ENCODE measurements at places on chromosomes 3 and 15.
A peak's percentile ranks its signal among the peaks of the same experiment; 100 is the strongest.

- no peak for DNase-seq
These were observed 18.8 kb downstream of the CXCR6 start for GRCh38 chr3:45962033-45962432.

DNA sequence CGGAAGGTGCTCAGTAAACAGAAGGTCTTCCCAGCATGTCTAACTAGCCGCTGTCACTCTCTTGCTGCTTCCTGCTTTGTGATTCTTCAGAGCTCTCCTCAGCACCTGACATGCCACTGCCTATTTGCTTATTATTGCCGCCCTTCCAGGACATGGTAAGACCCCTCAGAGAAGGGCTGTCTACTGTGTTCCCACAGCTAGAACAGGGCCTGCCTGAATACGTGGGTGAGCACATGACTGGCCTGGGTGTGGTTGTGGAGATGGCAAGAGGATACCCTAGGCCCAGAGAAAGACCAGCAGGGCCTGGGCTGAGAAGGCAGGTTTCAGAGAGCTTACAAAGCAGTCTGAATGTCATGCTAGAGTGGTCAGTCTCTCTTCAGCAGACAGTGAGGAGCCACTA, 2.4 kb upstream of the EPHB1 start:
- no peak for DNase-seq

DNA sequence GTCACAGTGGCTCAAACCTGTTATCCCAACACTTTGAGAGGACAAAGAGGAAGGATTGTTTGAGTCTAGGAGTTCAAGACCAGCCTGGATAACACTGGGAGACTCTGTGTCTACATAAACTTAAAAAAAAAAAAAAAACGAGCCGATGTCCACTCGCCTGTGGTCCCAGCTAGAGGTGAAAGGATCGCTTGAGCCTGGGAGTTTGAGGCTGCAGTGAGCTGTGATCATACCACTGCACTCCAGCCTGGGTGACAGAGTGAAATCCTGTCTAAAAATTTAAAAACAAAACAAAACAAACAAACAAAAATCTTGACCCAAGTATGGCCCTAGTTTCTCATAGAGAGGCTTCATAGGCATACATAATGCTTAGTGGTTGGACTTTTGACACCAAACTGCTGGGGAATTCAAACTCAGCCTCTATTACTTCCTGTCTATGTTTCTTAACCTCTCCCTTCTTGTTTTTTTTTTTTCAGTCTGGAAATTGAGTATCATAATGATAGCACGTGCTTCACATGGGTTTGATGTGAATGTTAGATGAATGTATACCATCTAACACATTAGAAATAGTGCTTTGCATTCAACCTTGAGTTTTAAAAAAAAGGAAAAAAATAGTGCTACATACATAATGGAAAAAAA, 46.4 kb upstream of the CAPN7 start:
- DNase-seq = no peak

- no peak for DNase-seq
These were observed 21.3 kb downstream of the ADGRG7 start for GRCh38 chr3:100630664-100631063.

GRCh38 chr3:193842029-193842798, 249.2 kb downstream of the OPA1 start:
- peak; percentile 60 for DNase-seq

DNA sequence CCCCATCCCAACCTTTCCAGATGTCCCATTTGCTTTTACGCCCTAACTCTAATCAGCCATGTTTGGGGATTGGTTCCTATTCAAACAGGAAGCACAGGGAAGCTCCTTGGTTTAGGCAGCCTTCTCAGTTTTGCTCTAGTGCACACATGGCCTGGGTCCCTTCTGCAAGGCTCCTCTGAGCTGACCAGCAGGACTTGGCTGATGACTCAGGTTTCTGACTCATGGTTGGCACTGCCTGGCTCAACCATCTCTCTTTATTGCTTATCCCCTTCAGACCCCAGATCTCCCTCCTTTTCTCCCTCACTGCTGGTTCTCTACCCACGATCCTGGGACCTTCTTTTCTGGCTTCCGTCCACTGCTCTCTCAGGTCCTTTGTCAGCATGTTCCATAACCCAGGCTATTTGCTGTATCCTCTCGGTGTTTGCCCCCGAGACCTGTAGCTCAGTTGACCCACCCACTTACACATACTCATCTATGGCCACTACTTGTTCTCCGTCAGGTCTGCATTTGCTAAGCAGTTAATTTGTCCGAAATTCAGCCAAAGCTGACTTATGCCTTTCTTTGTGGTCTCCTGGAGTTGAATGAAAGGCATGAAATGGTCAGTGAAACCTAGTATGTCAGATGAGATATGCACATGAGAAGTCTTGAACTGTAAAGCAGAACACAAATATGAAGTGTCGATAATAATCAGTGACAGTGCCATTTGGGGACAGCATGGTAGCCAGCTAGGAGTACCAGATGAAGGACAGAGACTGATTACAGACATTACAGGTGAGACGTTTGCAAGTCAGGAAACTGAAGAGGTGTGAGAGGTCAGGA, 323.5 kb upstream of the ROPN1 start:
- no peak for DNase-seq

DNA sequence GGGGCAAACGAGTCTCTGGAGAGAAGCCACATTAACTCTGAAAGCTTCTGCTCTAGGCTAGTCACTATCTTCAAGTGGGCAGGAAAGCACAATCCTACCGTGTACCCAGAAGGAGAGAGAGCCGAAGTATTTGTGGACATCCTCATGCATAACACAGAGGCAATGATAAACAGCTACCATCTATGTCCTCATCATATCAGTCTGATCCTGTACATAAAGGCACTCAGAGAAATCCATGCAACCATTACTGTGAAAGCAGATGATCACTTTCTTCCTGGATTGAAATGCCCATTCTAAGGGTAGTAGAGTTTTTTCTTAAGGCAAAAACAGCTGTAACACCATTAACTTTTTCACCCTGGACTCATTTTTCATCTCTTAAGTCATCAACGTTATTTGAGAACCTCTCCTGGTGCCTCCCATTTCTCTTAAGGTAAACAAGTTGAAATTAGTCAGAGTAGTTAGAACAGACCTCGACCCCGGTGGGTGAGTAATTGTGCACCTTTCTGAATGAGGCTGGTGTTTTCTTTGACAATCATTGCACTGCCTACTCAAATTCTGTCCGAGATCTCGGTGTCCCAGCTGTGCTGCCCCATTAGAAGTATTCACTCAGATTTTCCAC, 327.4 kb downstream of the SHQ1 start:
- no peak for DNase-seq

GRCh38 chr3:87145553-87145952, 81.6 kb upstream of the CHMP2B start:
- no peak for DNase-seq

DNA sequence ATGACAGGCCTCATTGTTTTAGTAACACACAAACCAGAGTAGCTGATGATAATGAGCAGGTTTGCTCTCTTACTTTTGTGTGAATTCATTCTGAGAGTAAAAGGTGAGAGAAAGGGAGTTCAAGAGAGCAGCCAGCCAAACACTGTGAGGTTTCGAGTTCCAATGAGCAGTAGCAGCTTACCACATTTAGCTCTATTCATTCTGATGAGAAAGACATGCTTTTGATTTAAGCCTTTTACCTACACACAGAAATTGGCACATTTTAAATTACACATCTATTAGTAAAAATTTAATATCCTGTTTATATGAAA, 28.0 kb downstream of the GLDN start:
- DNase-seq = no peak

DNA sequence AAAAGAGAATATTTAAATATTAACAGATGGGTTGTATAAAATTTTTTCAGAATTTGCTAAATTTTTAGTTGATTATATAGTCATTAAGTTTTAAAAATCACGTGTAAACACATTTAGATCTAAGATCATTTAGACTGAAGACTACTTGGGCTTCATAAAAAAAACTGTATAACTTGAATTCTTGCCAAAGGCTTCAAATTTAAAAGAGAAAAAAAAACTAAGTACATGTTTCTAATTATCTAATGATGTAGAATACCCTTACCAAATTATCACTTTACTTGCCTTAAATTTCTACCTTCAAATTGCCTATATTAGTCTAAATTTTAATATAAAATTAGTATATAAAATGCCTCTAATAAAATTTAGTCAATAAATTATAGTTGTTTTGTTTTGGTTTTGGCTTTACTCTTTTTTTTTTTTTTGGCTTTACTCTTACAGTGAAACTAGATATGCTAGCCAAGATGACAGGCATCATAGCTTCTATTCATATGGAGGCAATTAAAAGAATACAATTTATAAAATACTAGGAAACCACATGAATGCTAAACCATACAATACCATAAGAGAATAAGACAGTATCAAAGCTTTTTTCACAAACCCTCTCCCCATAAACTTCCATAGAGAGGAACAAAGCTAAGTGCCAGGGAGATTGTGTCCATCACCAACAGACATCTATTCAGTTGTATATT, 183.1 kb upstream of the KCNMB2 start:
- DNase-seq = no peak

- no peak for DNase-seq
These were observed 44.7 kb downstream of the MYO1E start for GRCh38 chr15:59327942-59328341.
